ENCODE measurements at places on chromosomes 5 and 9.
A peak's percentile ranks its signal among the peaks of the same experiment; 100 is the strongest.

DNA sequence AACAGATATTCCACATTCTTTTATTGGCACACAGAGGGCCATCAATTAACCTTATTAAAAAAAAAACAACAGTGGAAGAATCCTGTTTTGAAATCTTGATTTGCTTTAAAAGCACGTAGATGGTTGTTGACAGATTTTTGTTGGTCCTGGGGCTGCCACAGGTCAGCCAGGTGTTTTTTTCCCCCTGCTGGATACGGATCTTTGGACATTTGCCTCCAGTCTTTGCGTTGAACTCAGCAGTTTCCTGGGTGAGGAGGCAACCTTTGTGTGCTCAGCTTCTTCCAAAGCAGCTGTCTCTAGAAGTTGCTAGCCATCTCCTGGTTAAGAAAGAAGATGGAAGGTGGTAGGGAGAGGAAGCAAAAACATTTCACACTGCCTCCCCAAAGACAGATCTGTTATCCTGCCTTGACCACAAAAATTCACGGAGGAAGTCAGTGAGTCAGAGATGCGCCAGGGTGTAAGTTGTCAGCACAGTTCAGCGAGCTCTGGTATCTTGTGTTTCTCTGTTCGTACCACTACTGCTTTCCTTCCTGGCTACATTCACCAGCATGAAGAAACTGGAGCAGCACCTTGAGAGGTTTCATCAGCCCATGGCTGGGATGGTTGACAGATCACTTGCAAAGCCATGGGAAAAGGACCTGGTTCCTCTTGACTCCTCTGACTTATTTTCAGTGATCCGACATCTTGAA lies 207.3 kb downstream of the ARHGAP26 start:
- no peak for DNase-seq

DNA sequence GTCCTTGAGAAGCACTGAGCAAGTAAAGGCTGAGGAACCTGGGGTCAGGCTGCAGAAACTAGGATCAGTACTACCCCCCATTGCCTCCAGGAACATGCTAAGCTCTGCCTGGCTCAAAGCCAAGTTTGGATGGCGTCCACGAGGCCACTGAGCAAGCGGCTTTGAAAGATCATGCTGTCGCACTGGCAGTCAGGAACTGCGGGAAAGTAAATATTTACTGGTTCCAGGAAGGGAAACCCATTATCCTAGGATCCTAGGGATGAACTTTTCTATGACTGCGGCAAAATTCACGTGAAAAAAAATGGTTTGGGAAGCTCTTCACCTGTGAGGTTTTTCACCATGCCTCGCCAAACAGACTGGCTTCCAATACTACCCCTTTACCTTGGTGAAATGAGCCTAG lies 75.3 kb upstream of the PJA2 start:
- peak; percentile 80 for DNase-seq

GRCh38 chr9:92599938-92600461 lies 64.2 kb upstream of the ECM2 start:
- DNase-seq: no peak

DNA sequence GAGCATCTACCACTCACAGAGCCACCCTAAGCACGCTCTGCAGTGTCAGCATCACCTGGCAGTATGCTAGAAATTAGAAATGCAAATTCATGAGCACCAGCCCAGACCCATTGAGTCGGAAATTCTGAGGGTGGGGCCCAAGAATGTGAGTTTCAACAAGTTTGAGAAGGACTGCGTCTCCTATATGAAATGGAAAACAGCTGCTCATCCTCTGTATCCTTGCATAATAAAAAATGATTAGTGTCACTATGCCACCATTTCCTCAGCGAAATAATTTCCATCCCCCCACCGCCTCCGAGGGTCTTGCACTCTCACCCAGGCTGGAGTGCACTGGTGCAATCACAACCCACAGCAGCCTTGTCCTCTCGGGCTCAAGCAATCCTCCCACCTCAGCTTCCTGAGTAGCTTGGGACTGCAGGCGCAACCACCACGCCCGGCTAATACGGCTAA lies 1.3 kb upstream of the IQGAP2 start:
- no peak for DNase-seq

- DNase-seq: no peak
These were observed 7.9 kb downstream of the NSD1 start for GRCh38 chr5:177141496-177141895.

DNA sequence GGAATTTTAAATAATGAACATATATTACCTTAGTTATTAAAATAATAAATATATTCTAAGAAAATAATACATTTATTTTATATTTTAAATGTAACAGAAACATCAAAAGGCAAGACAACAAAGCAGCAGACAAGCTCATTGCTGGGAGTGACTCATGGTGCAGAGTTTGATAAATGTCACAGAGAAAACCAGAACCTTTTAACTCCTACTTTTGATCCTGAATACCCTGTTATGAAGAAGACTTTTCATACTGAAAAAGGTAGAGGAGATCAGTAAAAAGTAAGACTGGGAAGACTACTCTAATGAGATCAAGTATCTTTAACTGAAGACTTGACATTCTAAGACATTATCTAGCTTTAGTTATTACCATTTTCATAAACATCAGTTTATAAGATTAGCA lies 99.0 kb upstream of the GNA14 start:
- DNase-seq: no peak

- no peak for DNase-seq
These were observed 306.7 kb upstream of the SLC24A2 start for GRCh38 chr9:20095430-20096092.

DNA sequence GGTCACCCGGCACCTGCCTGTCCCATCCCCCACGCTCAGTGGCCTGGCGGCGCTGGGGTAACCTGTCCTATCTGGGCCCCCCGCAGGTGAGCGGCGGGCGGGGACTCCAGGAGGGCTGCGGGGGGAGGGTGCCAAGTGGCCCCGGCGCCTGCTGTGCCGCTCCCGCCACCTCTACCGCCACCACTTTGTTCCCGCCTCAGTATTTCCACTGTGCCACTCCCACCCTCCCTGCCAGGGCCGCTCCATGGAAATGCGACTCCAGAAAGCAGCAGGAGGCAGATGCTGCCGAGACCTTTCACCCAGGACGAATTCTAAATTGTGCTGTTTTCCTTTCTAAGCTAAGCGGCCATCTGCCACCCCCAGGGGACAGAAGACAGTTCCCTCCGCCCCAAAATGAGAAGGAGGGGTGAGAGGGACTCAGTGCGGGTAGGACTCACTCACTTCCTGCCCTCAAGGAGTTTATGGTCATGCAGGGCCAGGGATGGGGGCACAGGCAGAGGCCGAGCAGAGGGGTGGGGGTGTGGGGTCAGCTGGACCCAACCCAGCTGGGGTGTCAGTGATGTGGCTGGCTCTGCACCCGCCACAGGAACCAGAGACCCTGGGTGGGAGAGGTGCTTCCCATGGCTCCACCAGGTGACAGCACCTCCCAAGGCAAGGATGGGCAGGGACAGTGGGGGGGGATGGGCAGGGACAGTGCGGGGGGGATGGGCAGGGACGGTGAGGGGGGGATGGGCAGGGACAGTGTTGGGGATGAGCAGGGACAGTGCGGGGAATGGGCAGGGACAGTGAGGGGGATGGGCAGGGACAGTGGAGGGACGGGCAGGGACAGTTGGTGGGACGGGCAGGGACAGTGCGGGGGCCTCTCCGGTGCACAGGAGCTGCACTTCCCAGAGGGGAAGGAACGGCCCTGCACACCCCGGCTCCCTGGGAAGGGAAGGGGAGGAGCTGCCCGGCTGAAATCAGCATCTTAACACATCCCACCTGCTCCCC lies 17.8 kb downstream of the NOTCH1 start:
- peak; percentile 71 for DNase-seq

GRCh38 chr9:26228273-26228672 lies 550.0 kb upstream of the TUSC1 start:
- no peak for DNase-seq
